ENCODE measurements at places on chromosomes 3 and 15.

DNA sequence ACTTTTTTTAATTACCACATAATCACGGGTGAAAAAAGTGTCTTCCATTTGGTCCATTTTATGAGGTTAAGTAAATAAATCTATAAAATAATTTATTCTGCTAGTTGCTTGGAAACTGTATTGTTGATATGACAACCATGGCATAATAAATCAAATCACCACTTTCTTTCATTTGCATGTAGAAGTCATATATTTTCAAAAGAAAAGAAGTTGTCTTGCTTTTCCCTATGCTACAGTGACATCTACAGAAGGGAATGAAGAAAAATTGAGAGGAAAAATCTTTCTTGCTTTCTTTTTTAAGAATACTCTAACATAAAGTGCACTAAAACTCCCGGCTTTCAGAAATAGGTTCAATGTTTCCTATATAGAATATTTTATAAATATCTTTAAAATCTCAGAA, 228.5 kb downstream of the ZBBX start:
- DNase-seq = no peak

GRCh38 chr3:37471425-37471824, 297.0 kb upstream of the LRRFIP2 start:
- no peak for DNase-seq

DNA sequence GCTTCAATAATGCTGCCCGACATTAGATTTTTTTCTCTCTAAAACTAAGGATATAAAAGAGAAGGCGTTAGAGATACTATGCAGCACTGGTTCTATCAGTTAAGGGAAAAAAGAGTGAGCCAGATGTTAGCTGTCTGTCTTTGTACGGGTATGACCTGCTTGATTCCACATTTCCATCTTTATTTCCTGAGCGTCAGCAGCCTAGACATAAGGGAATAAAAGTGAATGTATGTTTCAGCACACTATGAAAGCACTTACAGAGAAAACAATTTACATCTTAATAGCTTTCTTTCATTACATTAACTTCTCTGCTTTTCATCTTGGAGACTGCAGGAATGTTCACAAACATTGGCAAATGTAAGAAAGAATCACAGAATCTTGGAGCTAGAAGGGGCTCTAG, 319.3 kb downstream of the CTNNB1 start:
- DNase-seq = no peak

GRCh38 chr3:134839990-134840389, 44.9 kb downstream of the EPHB1 start:
- no peak for DNase-seq

- DNase-seq = no peak
Measured at GRCh38 chr3:177746337-177746933, 549.2 kb upstream of the TBL1XR1 start.

GRCh38 chr15:41292521-41292920, 39.9 kb downstream of the OIP5 start:
- no peak for DNase-seq

DNA sequence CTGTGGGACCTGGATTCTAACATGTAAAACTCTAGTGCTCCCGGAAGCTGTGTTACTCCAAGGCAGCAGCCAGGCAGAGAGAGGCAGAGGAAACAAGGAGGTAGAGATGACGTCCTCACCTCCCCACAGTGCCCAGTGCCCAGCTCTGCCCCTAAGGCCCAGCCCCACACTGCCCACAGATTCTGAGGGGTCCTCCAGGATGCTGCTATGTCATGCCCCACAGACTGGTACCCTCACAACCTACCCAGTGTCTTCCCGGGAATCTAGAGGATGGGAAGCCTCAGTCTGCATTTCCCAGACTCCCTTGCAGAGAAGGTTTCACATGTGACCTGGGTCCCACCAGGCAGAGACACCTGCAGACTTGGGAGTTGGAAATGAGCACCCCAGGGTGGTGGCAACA, 75.9 kb upstream of the PCSK6 start:
- DNase-seq = no peak

GRCh38 chr3:11554236-11554610, 89.5 kb downstream of the VGLL4 start:
- DNase-seq = no peak

GRCh38 chr3:190734490-190734889, 128.0 kb downstream of the GMNC start:
- no peak for DNase-seq

DNA sequence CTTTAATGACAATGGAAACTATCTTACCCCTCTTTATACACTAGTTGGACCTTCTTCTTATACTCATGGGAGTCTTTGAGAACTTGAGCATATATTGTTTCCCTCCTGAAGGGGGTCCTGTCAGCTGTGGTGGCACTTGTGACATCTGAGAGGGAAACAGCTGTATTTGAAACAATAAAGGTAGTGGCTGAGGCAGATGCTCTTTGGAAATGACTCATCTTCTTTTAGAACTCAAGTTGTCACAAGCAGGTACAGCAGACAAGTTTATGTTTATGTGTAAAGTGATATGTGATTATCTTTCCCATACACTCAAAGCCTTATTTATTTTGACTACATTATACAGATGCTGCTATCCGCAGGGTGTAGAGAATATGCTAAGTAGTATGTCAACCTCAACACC, 220.0 kb upstream of the GRM7 start:
- DNase-seq = no peak

- DNase-seq = no peak
Measured at GRCh38 chr3:70519913-70520659, 207.6 kb upstream of the MDFIC2 start.

GRCh38 chr3:30644615-30645014, 38.2 kb downstream of the TGFBR2 start:
- peak; percentile 60 for DNase-seq
